T1000 (cell line): ENCODE measurements at places on chromosomes 2 and 18.

DNA sequence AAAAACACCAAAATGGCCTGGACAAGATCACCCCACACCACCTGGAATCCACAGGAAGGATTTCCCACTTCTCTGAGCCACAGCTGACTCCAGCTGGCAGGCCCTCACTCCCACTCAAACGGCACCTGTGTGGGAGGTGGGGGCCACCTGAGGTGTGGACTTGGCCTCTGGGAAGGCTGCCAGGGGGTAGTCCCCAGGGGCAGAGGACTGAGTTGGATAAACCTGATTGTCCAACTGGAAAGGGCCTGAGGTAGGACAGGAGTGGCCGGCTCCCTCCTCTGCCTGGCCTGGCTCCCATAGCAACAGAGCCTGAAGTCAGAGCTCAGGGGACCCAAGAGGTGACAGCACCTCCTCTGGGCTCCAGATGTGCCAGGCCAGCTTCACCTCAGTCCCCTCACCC is 300.2 kb downstream of the CELF4 start:
- no peak for DNase-seq

GRCh38 chr2:102425441-102426132 is 2.6 kb downstream of the IL18RAP start:
- no peak for DNase-seq

- DNase-seq = no peak
These were observed 84.6 kb upstream of the SPTBN1 start for GRCh38 chr2:54371460-54372065.

DNA sequence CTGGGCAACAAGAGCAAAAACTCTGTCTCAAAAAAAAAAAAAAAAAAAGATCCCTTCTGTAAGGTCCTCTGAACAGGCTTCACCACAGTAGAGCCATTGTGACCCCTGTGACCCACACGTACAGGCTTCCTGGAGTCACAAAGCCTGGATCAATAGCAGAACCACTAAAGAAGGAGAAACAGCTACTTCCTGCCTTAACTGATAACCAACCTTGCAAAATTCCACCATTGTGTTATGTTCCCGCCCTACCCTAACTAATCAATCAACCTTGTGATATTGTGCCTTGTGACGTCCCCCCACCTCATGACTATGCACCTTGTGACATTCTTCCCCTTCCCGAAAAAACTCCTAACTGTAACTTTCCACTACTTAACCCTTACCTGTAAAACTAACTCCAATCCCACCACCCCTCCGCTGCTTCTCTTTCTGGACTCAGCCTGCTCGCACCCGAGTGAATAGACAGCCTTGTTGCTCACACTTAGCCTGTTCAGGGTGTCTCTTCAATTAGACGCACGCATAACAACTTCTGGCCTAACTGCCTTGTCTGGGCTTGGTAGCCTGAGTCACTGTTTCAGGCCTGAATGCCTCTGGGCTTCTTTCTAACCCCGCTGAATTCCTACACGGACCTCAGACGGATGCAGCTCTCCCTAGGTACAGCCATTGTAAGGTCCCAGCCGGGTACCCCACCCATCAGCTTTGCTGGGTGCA is 13.9 kb downstream of the SCYGR8 start:
- no peak for DNase-seq

DNA sequence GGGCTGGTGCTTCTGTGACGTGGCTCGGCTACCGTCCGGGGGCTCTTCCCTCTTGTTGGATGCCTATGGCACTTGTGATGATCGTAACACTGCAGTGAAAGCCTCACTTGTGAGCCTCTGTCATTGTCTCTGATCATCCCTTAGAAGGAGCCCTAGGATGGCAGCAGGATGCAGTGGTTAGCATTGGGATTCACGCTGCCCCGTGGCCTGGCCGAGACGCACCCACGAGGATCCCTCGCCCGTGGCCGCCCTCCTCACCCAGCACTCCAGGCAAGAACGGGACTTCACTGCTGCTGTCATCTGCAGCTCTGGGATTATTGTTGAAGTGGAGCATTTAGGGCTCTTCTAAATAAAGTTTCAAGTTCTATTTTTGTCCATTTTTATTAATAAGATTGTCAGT is 46.8 kb upstream of the CTDP1 start:
- no peak for DNase-seq

DNA sequence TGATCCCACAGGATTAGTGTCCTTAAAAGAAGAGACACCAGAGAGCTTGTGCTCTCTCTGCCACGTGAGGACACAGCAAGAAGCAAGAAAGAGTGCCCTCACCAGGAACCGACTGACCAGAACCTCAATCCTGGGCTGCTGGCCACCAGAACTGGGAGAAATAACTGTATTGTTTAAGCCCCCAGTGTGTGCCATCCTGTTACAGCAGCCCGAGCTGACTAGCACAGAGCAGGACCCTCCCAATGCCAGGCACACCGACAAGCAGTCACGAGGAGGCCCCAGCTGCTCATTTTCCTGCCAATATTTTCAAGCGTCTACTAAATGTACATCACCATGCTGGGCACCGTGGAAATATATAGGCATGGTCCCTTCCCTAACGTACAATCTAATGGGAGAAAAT is 17.1 kb downstream of the FAM178B start:
- no peak for DNase-seq

GRCh38 chr2:224952936-224953657 is 89.2 kb downstream of the DOCK10 start:
- no peak for DNase-seq

- DNase-seq = no peak
These were observed 56.0 kb upstream of the PTPRM start for GRCh38 chr18:7511106-7511505.
